ENCODE measurements at places on chromosomes 1 and 21.

GRCh38 chr1:246208105-246208504 is 299.0 kb downstream of the SMYD3 start:
- DNase-seq, result no peak

GRCh38 chr1:192763243-192763642 is 45.6 kb upstream of the RGS2 start:
- no peak for DNase-seq

- no peak for DNase-seq
Measured at GRCh38 chr1:182145441-182145840, 83.9 kb upstream of the ZNF648 start.

GRCh38 chr1:91635763-91636162 is 135.1 kb downstream of the CDC7 start:
- no peak for DNase-seq

DNA sequence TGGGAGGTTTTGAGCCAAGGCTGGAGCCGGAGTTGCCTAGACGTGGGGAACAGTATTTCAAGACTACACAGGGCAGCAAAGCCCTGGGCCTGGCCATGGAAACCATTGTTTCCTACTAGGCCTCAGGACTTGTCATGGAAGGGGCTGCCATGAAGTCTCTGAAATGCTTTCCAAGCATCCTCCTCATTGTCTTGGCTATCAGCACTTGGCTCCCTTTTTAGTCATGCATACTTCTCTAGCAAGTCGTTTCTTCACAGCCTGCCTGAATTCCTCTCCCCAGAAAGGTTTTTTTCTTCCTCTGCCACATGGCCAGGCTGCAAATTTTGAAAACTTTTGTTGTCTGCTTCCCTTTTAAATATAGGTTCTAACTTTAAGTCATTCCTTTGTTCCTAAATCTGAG is 406.6 kb upstream of the TMPRSS15 start:
- no peak for DNase-seq

DNA sequence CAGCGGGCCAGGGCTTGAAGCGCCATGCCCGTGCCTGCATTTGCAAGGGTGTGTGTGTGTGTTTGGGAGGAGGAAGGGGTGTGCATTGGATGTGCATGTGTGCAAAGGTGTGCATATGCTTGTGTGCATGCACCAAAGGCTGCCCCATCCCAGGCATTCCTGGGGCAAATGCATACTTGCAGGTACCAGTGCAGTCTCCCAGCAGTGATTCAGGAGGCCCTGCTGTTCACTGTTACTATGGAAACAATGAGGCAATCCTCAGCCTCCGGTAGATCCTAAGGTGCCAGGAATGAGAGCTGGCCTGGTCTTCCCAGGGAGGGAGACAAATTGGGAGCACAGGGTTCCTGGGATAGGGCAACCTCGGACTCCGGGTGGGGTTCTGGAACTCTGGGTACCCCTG is 7.5 kb upstream of the FNDC5 start:
- DNase-seq, result no peak

- DNase-seq, result no peak
Measured at GRCh38 chr1:18527921-18528320, 47.2 kb downstream of the KLHDC7A start.

- no peak for DNase-seq
Measured at GRCh38 chr1:107941123-107941522, 23.9 kb downstream of the VAV3 start.

- DNase-seq, result no peak
Measured at GRCh38 chr1:111366256-111366655, 61.3 kb downstream of the OVGP1 start.

DNA sequence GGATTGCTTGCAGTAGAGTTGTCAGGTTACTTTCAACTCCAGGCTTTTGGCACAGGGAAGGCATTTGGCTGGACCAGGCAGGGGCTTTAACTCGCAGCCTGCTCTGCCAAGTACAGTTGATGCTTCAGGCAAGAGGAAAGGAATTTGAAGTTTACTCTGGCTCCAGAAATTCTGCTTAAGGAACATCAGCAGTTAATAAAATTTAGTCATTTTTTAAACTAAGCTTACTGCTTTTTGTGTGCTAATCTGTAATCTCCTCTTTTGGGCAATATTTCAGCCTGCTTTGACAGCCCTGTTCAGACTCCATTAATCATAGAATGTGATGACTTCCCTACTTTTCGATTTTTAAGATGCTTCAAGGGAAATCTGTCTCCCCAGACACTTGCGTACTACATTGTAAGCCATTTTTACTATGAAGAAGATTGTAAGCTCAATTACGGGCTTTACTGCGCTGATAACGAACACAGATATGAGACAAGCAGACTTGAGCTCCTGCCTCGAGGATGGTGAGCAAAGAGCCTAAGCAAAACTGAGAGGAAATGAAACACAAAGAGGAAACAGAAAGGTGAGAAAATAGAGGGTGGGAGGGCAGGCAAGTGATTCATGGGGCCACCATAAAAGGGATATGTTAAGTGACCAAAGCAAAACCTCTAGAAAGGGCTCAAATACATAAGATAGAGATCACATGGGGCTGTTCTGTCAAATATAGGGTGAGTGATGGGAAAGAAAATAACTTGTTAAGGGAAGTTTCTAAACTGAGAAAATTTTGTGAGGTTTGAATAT is 76.6 kb upstream of the VAV3 start:
- no peak for DNase-seq

DNA sequence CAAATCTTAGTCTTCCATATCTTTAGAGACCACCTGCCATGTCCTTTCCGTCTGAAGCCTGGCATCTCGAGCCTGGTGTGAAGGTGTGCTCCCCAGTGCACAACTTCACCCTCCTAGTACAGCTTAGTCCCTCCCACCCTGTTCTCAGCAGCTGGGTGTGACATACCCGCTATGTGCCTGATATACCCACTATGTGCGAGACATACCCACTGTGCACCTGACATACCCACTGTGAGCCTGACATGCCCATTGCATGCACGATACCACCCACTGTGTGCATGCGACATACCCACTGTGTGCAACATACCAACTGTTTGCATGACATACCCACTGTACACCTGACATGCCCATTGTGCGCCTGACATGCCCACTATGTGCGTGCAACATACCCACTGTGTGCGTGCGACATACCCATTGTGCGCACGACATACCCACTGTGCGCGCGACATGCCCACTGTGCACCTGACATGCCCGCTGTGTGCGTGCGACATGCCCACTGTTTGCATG is 3.0 kb upstream of the RRP1 start:
- no peak for DNase-seq

GRCh38 chr1:203283597-203283996 is 21.7 kb upstream of the BTG2 start:
- no peak for DNase-seq

All from amygdala (tissue), 56 donors.